ENCODE measurements at places on chromosomes 13 and 19. TPM values are rescaled to one million over a fixed set of nuclear protein-coding genes. Genes with fewer than 3 reads are reported as not detected.

DNA sequence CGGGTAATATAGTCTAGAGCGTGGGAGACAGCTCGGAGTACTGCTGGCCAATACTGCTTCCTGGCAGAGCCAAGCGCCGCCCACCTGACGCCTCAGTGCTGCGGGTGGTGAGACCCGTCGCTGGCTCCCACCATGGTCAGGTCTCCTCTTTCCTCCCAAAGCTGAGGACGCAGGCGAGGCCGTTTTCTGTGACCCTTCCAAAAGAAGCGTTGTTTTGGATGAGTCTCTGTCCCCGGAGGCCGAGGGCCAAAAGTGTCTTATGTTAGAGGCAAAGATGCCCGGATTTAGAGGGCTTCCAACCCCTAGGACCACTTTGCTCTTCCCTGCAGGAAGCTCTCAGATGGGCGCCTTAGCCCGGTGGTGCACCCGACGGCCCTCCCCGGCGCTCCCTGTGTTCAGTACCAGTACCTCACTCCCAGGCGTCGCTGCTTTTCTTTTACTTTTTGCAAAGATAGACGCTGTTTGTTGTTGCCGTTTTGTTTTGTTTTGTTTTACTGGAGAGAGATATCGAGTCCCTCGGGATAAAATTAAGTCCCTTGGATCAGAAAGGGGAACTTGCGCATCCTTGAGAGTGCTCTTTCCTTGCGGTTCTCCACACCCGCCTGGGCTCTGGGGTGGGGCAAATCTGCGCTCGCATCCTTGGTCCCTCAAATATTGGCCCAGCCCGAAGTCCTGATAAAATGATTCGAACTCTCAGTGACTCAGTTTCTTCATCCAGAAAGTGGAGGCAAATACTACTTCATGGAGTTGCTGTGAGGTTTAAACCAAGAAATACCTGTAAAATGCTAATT lies 7.0 kb downstream of the PDX1 start:
- no peak overlapping the region for H3K4me3 ChIP-seq
- H3K27ac ChIP-seq, result no peak overlapping the region
- H3K27me3 ChIP-seq, result peaks cover 100% of the 10 kb centered on the region
- H3K4me1 ChIP-seq, result peaks cover 8% of the 10 kb centered on the region
- no peak for DNase-seq
- no peaks in the 10 kb centered on the region for H3K36me3 ChIP-seq

- no peak overlapping the region for H3K4me3 ChIP-seq
- H3K4me1 ChIP-seq, result no peaks in the 10 kb centered on the region
- H3K36me3 ChIP-seq, result no peaks in the 10 kb centered on the region
- no peaks in the 10 kb centered on the region for H3K27me3 ChIP-seq
Observed at GRCh38 chr13:103618151-103618550, 551.9 kb upstream of the SLC10A2 start.

- peak; percentile 45 for DNase-seq
- no peaks in the 10 kb centered on the region for H3K27me3 ChIP-seq
- H3K27ac ChIP-seq, result peak overlapping the region; percentile 46
Observed at GRCh38 chr13:110538632-110539031, 22.9 kb downstream of the RAB20 start.

DNA sequence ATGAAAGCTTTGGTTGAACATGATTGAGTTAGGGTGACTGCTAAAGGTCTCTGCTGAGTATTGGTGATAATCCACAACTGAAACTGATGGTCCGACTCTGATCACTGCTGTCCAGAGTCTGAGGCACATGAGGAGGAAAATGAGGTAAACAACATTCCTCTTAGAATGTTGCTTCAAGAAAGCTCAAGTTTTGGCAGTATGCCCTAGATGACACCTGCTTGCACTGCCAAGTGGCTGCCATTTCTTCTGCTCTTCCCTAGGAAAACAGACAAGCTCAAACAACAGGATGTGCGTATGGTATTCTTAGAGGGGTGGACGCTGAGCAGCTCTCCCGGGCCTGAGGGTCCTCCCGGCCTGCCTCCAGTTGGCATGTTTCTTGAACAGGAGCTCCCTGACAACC lies 15.2 kb upstream of the MTIF3 start:
- DNase-seq, result no peak
- H3K4me1 ChIP-seq, result no peaks in the 10 kb centered on the region
- no peak overlapping the region for H3K27ac ChIP-seq
- H3K27me3 ChIP-seq, result no peaks in the 10 kb centered on the region
- H3K4me3 ChIP-seq, result no peak overlapping the region

Gene AZU1
- total RNA-seq, result not detected

Gene URAD
- total RNA-seq, result 142 TPM

Measured in transverse colon (tissue), 4 donors.